ENCODE measurements at places on chromosomes 5 and 9.
A peak's percentile ranks its signal among the peaks of the same experiment; 100 is the strongest.

- DNase-seq: no peak
Observed at GRCh38 chr5:9082996-9083395, 462.9 kb downstream of the SEMA5A start.

GRCh38 chr9:75798505-75798904 lies 92.0 kb upstream of the PCSK5 start:
- no peak for DNase-seq

GRCh38 chr9:121743441-121744001 lies 92.1 kb downstream of the DAB2IP start:
- DNase-seq: peak; percentile 81

DNA sequence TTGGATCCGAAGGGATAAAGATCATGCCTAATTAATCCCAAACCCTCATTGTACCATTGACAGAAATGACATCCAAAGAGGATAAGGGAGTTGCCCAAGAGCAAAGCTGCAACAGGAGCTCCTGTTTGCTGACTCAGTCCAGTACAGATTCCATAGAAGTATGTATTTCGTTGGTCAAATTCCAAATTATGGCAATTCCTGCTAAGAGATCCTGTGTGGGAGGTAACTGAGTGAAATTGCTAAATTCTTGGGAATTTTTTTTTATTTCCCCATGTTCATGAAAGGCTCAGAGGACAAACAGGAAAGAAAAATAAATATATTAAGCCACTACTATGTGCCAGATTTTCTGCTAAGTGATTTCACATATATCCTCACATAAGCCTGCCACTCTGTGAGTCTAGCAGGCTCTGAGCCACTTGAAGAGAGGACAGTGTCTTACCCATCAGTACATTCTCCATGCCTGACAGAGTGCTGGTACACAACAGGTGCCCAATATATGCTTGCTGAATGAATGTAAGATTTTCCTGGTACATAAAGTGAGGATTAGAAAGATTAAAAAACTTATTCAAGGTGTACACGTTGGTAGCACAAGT lies 132.7 kb downstream of the GLIS3 start:
- no peak for DNase-seq

- peak; percentile 99 for DNase-seq
Observed at GRCh38 chr5:62412549-62413329, at the start of gene IPO11. TSS of gene IPO11 (plus strand) at chr5:62412763. CDS start at chr5:62437280, 24,517 bp downstream.

GRCh38 chr5:138065102-138065501 lies 18.7 kb upstream of the WNT8A start:
- DNase-seq: no peak

DNA sequence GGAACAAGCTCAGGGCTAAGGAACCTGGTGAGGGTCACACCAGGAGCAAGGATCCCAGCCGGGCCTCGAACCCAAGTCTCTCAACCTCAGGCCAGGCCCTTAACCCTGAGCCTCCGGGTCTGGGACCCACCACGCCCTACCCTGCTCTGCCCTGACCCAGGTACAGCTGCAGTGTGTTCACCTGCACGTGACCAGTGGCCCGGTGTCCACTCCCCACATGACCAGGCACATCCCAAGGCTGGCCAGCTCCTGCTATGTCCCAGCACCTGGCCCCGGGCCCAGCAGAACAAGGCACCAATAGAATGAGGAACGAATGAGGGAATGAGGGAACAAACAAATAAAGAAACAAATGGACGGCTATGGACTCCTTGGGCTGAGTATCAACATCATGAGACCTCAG lies 112.0 kb upstream of the SARDH start:
- DNase-seq: no peak

DNA sequence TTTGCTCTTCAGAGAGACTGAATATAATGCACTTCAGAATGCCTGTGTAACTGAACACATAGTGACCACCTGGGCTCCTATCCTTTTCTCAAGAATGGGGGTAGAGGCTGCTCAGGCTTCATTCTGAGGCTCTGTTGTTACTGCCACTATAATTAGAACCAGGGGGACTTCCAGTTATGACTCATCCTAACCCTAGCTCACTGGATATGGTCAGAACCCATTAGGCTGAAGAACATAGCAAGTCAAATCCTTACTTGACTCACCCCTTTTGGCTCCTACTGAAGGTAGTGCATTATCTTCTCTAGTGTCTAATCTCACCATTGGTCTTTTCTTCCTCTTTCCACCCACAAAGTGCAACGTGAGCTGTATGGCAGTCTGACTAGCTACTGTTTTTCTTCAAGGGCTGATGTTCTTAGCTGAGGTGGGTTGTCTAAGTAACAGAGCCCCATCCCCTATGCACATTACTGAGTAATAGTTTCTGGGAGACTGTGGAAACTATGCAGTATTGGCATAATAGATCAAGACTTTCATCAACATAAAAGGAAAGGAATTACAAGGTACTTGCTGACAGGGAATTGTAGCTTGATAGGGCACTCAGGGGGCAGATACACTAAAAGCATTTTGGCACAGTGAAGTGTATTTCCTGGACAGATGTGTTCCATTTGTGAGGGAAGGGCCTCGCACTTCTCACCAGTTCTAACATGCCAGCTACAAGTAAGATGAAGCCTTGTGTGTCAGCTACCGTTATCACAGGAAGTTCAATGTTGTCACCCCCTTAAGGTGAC lies 431.0 kb upstream of the MEF2C start:
- DNase-seq: no peak
